ENCODE measurements at places on chromosomes 11 and 22. TPM values are rescaled to one million over a fixed set of nuclear protein-coding genes. Genes with fewer than 3 reads are reported as not detected.

The OR52I2 gene
- not detected for total RNA-seq

The LGR4 gene
- 2.9 TPM for total RNA-seq

The TRIM29 gene
- not detected for total RNA-seq

The CELSR1 gene
- total RNA-seq, result 5.5 TPM

The HIRA gene
- total RNA-seq, result 45.5 TPM

The PDGFD gene
- 5.7 TPM for total RNA-seq

The POTEH gene
- total RNA-seq, result not detected

The SAA4 gene
- not detected for total RNA-seq

The PKDREJ gene
- total RNA-seq, result not detected

The ST14 gene
- not detected for total RNA-seq

The C11orf86 gene
- not detected for total RNA-seq

The FGF3 gene
- total RNA-seq, result not detected

The HEPACAM gene
- not detected for total RNA-seq

DNA sequence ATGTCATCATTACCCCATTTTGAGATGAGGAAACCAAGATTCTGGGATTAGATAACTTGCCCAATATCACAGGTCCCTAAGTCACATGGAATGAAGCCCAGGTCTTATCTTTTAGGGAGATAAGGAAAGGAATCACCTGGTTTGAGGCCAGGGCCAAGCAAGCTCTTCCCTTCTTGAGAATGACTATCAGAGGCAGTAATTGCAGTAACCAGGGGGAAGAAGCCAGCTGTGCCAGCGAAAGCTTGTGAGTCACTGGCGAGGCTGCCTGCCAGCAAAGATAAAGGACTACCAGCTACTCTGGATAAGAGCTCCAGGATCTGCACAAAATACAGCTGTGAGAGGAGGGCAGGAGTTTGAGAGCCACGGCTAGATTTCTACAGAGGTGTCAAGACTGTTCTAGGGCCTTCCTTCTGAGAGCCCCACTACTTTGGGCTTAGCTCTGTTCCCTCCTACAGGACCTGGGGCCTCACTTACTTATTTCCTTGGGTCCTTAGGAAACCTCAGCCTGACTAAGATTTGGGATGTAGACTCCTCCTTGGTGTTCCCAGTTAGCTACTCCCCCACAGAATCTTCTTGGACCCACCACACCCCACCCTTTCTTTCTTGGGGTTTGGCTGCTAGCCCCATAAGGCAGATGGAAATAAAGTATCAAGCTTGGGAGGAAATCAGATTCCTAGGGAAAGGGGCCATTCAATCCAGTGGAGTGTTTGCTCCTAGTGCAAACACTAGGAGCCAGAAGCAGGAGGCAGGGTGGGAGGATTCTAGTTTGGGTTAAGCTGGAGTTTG lies 9.7 kb upstream of the CCKBR start:
- no peak for DNase-seq

GRCh38 chr11:122679466-122679865 lies 23.9 kb downstream of the UBASH3B start:
- DNase-seq, result no peak

DNA sequence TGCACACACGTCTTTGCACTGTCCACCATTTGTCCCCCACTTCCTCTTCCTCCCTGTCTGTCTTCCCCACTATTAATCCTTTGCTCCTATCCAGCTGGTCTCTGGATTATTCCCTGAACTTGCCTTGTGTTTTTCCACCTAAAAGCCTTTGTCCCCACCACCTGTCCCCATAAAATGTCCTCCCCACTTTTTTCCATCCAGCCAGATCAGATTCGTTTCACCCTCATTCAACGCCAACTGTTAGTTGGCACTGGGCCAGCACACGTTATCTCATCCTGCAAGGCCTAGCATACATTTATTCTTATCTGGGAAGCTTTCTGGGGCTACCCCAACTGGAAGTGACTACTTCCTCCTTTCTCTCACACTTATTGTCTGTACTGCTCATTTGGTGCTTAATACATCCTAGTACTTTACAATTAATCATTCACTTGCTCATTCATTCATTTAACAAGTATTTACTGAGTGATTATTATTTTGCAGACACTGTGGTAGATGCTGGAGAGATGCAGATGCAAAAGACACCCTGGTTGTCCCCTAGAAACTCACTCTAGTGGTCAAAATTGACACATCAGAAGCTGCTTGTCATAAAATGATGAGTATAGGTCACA lies 96.2 kb downstream of the RASSF10 start:
- no peak for DNase-seq

DNA sequence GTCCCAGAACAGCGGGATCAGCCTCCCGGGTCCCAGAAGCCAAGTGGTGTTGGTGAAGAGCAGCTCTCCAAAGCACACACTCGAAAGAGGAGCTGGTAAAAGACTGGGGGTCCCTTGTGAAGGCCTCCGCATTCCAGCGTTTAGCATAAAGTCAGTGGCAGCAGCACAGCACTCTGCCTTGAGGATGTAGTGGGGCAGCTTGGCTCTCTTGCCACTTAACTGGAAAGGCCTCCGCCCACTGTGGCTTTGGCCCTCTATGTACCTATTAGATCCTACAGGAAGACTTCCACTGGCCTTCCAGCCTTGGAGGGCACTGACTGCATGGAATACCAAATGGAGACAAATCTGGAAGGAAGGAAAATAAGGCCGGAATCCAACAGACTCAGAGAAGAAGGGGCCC lies 1455.3 kb downstream of the BRD1 start:
- no peak for DNase-seq

GRCh38 chr11:70650075-70650909 lies 252.0 kb downstream of the CTTN start:
- DNase-seq, result no peak

GRCh38 chr11:47982616-47983015 lies 2.3 kb downstream of the PTPRJ start:
- no peak for DNase-seq

- DNase-seq, result no peak
Observed at GRCh38 chr11:33691066-33691864, 9.4 kb downstream of the C11orf91 start.

- no peak for DNase-seq
Observed at GRCh38 chr11:35237351-35237750, 98.4 kb downstream of the CD44 start.

- DNase-seq, result no peak
Observed at GRCh38 chr22:48376936-48377712, 1450.5 kb downstream of the BRD1 start.

DNA sequence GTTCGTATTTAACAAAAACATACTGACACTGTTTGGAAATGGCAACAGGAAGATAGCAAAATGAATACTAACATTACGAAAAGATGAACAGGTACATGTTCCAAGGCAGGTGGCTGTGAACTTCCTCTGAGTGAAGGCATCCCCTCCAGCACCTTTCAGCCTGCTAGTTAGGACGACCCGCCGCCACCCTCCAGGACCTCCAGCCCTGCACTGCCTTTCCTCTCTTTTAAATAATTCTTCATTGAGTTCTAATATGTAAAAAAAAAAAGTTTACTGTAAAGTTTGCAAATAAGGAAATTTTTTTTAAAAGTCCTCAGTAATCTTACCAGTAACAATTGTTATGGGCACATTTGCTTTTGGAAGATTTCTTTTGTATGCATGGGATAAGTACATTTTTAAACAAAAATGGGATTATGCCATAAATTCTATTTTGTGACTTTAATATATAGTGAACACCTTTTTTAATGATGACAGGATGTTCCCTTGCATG lies 6.0 kb downstream of the NEAT1 start:
- DNase-seq, result no peak

- DNase-seq, result no peak
Observed at GRCh38 chr22:48142388-48142787, 1379.9 kb downstream of the TBC1D22A start.

GRCh38 chr11:12143461-12144258 lies 33.3 kb downstream of the MICAL2 start:
- DNase-seq, result peak; percentile 32

DNA sequence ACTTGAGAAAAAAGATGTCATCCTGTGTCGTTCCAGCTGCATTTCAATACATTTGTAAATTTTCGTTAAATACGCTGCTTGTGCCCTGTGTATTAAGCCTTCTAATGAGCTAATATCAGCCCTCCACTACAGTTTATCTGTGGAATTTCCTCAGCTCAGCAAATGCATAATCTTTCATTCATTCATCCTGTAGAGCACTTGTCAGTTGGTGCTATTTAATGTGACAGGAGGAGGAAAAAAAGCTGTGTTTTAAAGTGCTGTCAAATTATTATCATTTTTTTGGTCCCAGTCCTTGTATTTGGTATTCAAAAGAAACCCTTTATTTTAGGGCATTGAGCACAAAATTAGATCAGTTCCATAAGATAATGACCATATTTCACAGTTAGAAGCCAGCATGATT lies 184.7 kb downstream of the FAT3 start:
- no peak for DNase-seq

- DNase-seq, result no peak
Observed at GRCh38 chr11:130515829-130516553, 67.5 kb downstream of the ADAMTS15 start.

- DNase-seq, result no peak
Observed at GRCh38 chr11:102546427-102546826, 15.9 kb upstream of the MMP7 start.

- no peak for DNase-seq
Observed at GRCh38 chr11:81886406-81887075, 847.1 kb downstream of the FAM181B start.

- DNase-seq, result no peak
Observed at GRCh38 chr11:67998150-67999045, 5.5 kb downstream of the UNC93B1 start.

DNA sequence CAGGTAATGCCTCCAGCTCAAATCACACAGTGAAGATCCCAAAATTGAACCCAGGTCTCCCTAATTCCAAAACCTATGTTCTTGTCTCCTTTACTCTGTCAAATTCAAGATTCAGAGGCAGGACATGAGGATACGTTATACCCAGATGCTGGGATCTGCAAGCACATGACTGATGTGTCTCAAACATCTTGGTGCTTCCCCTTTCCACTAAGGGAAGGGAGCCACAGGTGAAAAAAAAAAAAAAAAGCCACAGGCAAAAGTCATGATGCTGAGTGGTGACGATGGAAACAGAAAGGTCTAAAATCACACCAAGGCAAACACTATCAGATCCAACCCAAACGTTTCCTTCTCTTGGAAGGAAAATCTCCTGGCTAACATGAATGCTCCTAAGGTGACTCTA lies 24.0 kb downstream of the ABTB2 start:
- DNase-seq, result no peak

DNA sequence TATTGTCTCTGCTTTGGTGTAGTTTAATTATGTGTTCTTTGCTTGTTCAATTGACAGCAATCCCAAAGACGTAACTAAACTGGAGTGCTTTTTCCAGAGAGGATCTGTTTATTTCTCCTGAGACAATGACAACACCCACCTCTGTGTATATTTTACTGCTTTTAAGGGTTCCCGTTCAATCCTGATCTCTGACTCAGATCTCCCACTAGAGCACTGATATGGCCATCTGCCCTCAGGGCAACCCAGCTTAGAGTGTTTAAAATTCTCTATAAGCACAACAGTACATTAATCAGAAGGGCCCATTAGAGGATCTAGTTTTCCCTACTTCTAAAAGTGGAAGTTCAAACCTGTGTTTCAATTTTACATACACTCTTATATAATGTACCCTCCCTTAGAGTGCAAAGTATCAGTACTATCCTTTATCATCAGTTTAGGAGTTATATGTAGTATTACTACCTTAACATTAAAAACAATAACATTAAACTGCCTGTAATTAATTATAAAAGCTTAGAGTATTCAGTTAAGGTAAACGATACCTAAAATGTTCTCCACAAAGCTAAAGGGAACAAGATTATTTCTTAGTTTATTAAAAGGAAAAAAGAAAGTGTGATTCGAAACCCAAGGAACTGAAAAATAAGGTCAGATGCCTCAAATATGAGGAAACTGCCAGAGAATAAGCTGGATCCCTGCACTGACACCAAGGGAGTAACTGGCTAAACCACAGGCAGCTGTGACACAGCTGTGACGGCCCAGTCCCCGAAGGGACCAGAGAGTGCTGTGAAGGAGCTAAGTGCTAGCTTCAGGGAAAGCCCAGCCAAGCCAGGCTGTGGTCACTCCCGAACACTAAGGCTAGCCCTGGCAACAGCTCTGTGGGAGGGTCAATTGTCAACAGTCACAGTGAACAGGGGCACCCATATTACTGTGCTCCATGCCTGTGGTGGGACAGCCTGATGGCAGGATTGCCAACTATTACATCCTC lies 15.2 kb downstream of the UFD1 start:
- DNase-seq, result no peak
